ENCODE measurements at places on chromosomes 5 and 9.

- DNase-seq = no peak
Observed at GRCh38 chr9:18935541-18935940, 97.5 kb downstream of the SAXO1 start.

- DNase-seq = no peak
Observed at GRCh38 chr9:23380821-23381220, 445.2 kb downstream of the ELAVL2 start.

- DNase-seq = no peak
Observed at GRCh38 chr5:119948162-119948561, 318.8 kb downstream of the FAM170A start.

- DNase-seq = no peak
Observed at GRCh38 chr9:97983589-97984187, 547 bp downstream of the ANP32B start.

DNA sequence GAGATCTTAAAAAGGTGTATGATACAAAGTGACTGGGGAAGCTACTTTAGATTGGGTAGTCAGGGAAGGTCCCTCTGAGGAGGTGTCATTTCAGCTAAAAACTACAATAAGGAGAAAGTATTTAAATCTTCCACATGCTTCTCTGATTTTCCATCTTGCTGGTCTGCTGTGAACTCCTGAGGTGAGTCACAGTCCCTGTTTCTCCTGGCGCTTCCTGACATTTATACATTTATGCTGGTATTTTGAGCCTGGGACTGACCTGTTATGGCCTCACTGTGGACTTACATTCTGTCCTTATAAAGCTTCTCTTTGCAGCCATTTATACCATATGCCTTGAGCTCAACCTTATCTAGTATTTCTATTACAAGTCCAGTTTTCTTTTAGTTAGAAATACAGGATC lies 95.1 kb downstream of the MED27 start:
- no peak for DNase-seq

GRCh38 chr5:171711571-171711970 lies 74.0 kb upstream of the SMIM23 start:
- no peak for DNase-seq

GRCh38 chr5:180040287-180041214 lies 31.0 kb downstream of the RNF130 start:
- no peak for DNase-seq

DNA sequence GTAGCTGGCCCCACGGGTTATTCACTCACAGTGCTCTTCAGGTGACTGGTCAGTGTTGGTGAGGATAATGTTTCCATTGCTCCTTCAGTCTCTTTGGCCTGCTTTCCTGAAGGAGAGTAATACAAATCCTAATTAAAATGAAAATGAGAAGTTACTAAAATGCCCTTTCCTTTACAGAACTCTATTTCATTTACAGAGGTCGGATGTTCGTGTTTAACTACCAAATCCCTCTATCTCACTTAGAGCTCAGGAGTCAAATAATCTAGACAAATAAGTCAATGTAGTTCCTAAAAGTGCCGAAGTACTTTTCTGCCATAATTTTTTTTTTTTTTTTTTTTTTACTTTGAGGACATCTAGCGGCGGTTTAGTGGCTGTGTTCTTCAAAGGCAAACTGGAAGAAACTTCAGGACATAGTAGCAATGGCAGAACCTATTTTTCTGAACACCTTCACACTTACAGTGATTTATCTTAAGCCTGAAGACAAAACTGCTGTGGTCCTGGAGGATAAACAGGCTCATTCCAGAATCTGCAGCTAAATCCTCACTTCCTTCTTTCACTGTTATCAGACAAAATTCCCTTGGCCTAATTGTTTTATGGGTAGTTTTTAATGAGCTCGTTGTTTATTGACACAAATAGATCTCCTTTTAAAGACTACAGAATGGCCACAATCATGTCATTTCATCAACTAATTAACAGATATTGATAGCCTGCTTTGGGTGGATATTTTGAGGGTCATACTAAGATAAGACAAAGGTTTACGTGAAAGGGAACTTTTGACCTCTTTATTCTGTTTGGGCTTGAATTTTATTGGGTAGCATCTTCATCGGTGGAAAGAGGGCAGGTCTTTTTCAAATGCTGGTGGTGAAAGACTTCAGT lies 207.6 kb upstream of the DMRTA1 start:
- DNase-seq = peak; percentile 89

- no peak for DNase-seq
Observed at GRCh38 chr9:114806526-114806900, 674 bp upstream of the TNFSF15 start.

DNA sequence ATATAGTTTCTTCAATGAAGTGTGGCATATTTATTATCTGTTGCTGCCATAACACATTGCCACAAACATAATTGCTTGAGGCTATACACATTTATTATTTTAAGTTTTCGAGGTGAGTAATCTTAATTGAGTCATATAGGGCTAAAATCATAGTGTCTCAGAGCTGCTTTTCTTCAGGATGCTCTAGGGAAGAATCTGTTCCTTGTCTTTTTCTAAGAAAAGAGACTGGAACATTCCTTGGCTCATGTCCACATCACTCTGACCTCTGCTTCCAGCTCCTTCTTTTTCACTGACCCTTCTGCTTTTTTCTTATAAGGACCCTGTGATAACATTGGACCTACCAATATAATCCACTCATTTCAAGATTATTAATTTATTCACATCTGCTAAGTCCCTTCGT lies 632.4 kb upstream of the TYRP1 start:
- DNase-seq = no peak

GRCh38 chr9:83070261-83070660 lies 7.3 kb upstream of the RASEF start:
- DNase-seq = peak; percentile 80

DNA sequence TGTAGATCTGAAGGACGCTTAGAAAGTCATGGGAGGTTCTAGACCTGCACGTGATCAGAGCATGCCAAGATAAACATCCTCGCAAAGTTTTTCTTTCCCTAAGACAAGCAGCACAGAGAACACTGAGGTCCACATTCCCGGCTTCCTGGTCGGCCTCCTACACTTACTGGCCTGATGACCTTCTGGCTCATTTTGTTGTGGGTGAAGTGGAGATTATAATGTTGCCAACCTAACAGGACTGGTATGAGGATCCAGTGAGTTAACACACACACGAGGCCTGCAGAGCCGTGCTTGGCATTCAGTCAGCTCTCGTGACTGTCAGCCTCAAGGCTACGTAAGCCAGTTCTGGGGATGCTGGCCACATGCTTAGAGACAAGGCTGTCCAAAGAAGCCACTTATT lies 186.0 kb downstream of the TENT4A start:
- no peak for DNase-seq

GRCh38 chr5:68187268-68188055 lies 28.1 kb upstream of the PIK3R1 start:
- peak; percentile 73 for DNase-seq

- no peak for DNase-seq
Observed at GRCh38 chr5:163544836-163545235, 39.4 kb downstream of the MAT2B start.

- no peak for DNase-seq
Observed at GRCh38 chr9:1959371-1959770, 55.8 kb upstream of the SMARCA2 start.

DNA sequence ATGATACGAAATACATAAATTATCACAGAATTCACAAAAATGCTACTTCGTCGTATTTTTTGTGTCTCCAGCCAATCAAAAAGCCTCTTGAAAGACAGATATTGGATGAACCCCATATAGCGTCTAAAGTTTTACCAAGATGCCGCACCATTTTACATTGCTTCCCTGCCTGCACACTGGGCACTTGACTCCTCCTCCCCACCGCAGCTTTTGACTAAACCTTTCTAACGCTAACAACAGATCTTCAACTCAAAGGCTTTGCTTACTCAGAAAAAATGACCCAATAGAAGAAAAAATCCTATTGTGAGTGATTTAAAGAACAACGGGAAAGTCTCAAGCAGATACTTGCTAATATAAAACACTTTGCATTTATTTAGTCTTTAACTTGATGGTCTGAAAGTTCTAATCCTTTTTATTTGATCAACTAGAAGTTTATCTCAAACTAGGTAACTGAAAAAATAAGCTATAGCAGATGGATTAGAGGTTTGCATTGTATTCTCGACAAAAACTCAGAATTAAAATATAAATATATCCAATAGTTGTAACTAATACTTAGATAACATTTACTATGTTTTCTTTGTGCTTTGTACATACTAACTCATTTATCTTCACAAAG lies 609.1 kb upstream of the DMAC1 start:
- DNase-seq = no peak

DNA sequence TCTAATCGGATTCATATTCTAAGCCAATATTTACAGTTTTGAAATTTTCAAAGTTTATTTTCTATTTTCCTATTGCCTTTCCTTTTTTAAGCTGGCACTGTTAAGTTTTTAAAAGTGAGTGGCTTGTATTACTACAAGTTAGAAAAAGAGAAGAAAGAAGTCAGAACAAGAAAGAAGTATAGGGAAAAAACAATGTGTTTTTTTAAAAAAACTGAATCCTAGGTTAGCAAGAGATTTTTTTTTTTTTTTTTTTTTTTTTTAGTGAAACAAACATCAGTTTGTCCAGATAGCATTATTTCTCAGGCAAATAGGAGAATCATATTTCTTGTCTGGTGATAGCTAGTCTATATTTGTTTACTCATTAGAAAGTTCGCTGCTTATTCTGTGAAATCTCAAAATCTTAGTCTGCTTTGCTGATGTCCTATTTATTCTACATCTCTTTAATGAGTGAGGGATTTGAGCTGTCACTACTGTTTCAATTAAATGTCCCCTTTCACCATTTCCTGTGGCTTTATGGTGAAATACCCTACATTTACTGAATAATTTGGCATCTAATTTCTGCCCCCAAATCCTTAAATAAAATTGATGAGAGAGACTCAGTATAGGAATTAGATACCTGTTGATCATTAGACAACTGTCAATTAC lies 19.1 kb upstream of the LMNB1 start:
- DNase-seq = no peak

- DNase-seq = peak; percentile 40
Observed at GRCh38 chr9:16309469-16310271, 560.8 kb downstream of the BNC2 start.

- DNase-seq = no peak
Observed at GRCh38 chr9:105318729-105319191, 74.3 kb downstream of the SLC44A1 start.

DNA sequence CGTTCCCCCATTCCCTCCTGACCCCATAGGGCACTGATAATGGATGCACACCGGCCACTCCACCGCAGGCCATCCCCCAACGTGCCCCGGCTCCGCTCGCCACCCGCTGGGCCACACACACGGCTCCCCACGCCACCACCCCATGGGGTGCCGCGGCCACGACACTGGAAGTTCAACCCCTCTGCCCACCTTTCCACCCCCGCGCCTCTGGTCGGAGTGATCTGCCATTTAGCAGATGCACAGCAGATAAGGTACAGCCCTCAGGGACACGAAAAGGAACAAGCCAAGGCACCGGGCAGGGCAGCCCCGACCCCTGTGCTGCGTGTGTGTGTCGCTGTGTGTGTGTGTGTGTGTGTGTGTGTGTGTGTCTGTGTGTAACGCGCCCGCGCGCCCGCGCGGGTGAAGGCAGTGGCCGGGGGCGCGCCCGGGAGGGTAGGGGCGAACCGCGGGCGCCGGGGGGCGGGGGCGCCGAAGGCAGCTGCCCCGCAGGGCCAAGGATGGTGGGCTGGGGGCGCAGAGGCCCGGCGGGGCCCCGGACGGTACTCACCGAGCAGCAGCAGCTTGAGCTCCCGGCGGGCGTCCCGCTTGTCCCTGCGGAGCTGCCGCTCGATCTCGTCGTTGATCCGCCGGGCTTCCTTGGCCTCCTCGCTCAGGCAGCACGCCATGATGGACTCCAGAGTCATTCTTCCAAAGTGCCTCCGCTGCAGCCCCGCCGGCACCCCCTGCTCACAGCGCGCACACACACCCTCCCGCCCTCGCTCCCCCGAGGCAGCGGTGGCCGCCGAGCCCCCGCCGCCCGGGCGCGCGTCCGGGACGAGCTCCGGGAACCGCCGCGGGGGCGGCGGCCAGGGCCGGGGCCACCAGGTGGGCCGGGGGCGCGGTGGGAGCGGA lies 813 bp downstream of the GNAQ start:
- DNase-seq = no peak

DNA sequence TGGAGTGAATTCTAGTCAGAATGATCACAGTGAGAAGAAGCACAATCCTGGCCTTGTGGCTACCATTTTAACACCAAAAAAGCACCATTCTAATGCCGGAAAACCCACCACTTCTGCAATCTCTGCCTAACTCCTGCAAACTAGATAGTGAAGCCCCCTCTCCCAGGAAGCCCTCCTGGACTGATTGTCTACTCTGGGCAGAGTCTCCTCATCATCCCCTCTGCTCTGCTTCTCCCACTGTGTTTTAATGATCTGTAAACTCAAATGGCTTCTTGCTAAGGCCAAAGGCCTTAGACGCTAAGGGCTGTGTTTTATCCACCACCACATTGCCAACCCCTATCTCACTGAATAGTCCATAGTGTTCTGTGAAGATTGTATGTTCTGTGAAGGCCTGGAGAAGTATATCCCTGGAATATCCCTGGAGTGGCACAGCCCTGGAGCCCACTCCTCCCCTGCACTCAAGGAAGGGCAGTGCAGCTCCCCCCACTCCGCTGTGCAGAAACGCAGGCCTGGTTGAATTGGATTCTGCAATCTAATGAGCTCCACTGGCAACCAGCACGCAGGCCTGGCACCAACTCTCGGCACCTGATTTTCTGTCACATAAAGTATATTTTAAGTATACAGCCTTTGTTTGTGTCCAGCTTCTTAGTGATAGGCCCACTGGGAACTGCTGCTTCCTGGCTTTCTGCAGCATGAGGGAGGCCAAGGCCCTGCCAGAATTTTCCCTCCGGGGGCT lies 126.3 kb downstream of the ATPSCKMT start:
- DNase-seq = no peak

- peak; percentile 32 for DNase-seq
Observed at GRCh38 chr9:708551-709432, 132.7 kb upstream of the DMRT1 start.

GRCh38 chr5:62281411-62281810 lies 24.6 kb upstream of the KIF2A start:
- DNase-seq = no peak

- no peak for DNase-seq
Observed at GRCh38 chr9:124137944-124138335, 119.8 kb upstream of the NEK6 start.

DNA sequence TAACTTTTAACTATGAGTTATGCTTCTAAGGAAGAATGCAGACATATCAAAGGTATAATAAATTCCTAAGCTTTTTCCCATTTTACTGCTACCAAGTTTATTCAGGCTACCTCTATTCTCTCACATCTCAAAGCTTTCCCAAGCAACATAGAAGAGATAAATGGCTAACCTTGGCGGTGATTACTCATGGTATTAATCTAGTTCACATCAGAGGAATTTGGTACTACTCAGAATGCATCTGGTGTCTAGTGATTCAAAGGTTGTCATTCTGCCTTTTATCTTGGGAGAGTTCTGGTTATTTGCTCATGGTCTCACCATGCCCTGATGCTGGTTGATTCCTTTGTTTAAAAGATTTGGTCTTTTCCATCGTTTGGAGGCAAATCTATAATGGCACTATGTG lies 182.7 kb downstream of the TAF11L14 start:
- DNase-seq = no peak

- DNase-seq = peak; percentile 74
Observed at GRCh38 chr9:69412741-69413150, 87.7 kb downstream of the ENTREP1 start.

GRCh38 chr5:170907758-170908157 lies 45.9 kb downstream of the RANBP17 start:
- DNase-seq = peak; percentile 87

- peak; percentile 79 for DNase-seq
Observed at GRCh38 chr5:142316051-142316450, 8.8 kb downstream of the SPRY4 start.

Data from astrocyte of the spinal cord (primary cell).